Effector memory CD8-positive, alpha-beta T cell (primary cell): ENCODE measurements at places on chromosomes 4 and X.

DNA sequence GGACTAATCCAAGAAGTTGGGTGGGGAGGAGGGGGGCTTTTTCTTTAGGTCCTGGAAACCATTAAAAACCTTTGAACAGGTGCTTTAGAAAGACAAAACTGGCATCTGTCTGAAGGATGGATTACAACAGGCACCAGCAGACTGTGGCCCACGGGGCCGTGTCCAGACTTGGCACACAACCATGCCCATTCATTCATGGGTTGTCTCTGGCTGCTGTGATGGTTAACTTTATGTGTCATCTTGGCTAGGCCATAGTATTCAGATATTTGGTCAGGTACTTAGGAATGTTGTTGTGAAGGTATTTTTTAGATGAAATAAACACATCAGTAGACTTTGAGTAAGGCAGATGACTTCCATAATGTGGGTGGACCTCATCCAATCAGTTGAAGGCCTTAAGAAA is 45.5 kb downstream of the TBL1X start:
- no peak for DNase-seq

DNA sequence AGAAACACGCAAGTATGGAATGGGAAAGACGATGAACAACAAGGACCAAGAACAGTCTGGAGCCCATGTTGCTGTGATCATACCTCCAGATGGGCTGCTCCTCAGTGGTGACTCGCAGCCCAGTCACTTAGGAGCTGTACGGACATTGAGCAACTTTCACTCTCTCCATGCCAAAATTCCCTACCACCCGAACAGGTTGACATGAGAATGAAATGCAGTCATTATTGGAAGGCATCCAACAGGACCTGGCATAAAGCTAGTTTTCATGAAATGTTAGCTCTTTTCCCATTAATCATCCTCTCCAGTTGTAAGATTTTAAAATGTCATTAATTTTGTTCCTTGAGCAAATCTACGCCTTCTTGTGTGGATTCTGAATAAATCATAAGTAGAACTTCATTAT is 82.7 kb upstream of the GPM6B start:
- DNase-seq: no peak

DNA sequence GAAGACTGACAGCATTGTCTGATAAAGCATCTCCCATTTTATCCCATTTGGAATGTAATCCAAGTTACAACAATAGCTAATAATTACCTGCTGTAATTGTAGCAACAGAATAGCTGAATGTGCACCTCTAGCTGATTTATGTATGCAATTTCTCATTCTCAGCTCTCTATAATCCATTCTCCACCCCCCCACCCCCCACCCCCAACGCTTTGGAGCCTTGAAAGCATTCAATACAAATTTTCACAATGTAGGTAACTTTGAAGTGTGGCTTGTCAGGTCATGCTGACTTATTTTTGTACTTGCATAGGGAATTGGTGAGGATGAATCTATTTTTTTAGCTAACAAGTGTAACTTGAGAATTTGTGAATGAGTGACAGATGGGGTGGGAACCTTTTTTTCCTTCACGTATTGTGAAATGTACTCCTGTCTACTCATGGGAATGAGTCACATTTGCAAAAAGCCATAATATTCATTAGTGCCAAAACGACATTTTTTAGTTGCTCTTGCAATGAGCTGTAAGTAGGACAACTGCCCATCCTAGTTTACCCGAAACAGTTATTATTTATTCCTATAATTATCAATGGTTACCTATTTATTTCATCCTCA is 159.3 kb downstream of the PALLD start:
- no peak for DNase-seq

- DNase-seq: no peak
Measured at GRCh38 chr4:23097251-23097650, 404.5 kb downstream of the GBA3 start.

- DNase-seq: no peak
Measured at GRCh38 chr4:98572697-98573096, 85.7 kb downstream of the TSPAN5 start.

DNA sequence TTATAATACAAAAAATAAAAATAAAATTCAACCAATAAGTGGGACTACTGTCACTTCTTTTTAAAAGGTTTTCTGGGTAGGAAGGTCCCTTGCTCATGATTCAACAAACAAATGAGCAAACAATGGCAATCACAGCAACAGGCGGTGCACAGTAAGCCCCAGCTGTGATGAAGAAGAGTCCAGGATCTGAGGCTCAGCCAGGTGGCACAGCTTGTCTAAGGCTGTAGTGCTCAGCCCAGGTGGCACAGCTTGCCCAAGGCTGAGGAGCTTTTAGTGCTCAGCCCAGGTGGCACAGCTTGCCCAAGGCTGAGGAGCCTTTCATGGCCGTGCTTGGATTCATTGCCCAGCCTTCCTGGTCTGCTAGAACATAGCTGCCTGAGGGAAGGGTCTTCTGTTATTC is 75.0 kb downstream of the ZFYVE28 start:
- no peak for DNase-seq

DNA sequence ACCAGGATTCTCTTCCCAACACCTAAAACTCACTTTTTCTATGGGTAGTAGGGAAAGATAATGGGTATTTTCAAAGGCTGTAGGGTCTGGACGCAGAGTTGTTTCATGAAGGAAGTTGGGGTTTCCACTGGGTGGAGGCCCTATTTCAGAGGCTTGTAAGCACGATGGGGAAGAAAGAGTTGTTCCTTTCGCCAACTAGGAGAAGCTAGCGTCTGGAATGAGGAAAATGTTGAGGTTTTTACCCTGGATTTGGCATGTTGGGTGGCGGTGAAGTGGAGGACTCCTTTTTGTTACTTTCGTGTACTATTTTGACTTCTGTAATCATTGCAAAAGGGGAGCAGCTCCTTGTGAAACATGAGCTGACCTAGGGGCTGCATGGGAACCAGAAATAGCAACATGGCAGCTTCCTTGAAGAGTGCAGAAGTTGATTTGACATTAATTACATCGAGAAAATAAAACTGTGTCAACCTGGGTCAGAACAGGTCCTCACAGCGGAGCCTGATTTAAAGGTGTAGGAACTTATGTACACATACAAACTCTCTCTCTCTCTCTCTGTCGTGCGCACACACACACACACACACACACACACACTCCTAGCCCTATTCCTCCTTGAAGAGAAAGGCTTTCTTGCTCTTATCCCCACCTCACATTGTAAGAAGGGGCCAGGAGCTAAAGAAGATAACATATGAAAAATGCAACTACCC is 19.1 kb downstream of the VSIG4 start:
- DNase-seq: no peak

DNA sequence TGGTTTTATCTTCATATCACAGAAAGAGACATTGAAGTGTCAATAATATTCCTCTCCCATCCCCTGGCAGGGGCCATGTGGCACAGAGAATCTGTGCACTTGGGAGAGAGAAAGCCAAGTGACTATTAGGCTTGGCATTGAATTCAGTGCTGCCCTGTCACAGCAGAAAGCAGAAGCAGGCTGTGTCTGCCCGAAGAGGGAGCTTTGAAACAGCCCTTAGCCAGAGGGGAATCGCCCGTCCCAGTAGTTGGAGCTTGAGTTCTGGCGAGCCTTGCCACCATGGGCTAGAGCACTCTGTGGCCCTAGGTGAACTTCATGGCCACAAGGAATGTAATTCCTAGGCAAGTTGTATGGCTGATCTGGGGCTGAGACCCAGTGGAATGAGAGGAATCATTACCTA is 282.5 kb upstream of the PCDH10 start:
- no peak for DNase-seq

DNA sequence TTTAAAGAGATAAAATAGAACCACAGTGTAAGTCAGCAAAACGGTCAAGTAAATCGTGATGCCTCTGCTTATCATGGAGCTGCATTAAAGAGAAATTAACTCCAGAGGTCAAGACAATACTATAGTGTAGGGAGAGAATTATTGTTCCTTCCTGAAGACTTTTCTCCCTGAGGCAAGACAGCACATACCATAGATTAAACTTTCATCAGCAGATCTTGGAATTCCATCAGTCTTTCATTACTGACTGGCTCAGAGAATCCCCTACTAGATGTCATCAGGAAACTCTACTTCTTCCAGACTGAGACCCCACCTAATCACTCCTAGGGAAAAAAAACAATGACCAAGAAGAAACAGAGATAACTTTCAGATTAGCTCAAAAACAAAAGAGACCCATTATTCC is 131.3 kb downstream of the NSUN7 start:
- DNase-seq: no peak

DNA sequence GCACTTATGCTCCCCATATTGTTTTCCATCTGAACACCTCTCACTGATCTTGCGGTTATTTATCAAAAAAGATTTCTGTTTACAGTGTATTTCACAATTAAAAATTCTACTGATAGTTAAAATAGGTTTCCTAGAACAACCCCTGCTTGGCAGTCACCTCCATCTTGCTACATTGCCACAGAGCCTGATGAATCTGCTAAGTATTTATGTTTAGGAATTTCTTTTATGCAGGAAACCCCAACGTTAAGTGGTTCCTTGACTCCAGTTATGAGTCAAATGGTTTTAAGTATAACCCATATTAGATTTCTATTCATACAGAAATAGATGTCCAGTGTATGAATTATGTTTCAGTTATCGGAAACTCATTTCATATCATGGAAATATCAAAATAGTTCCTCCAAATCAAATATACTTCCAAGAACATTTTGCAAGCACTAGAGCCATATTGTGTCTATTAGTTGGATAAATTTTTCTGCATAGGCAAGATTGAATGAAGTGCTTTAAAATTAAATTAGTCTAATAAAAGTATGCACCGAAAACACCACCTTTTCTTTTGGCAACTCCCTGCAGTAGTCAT is 20.6 kb downstream of the GALNT7 start:
- no peak for DNase-seq

DNA sequence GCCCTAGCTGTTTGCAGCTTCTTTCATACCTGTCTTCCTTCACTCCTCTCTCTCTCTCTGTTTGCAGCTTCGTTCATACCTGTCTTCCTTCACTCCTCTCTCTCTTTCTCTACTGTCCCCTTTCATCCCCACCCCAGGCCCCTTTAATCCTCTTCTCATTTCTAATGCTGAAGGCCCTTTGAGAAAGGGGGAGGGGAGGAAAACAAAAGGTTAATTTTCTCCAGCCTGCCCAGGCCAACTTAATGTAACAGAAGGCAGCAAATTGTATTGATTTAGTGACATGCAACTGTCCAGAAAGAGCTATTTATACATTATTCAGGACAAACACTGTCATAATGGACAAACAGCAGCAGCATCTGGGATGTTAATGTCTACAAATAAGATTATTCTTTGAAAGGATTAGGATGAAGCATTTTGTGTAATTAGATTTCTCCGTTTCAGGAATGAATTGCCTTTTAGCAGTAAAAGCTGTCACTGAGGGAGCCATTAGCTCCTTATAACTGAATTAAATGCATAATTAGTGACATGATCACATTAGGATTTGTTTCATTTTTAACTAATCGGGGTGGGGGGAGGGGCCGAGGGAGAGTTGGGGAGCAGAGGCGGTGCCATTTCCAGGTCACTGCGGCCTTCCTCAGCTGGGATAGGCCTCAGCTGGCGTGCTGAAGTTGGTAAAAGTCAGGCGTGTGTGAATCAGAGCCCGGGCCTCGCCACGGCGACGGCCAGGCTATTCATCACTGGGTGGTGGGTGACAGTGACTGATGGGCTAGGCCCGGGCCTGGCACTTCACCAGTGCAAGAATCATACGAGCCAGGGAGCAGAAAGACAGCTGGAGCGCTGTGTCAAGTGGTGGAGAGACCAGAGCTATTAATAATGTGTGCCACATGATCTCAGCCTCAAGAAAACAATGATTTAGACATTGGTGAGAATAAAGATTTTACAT is 174.5 kb downstream of the NKX6-1 start:
- DNase-seq: no peak

DNA sequence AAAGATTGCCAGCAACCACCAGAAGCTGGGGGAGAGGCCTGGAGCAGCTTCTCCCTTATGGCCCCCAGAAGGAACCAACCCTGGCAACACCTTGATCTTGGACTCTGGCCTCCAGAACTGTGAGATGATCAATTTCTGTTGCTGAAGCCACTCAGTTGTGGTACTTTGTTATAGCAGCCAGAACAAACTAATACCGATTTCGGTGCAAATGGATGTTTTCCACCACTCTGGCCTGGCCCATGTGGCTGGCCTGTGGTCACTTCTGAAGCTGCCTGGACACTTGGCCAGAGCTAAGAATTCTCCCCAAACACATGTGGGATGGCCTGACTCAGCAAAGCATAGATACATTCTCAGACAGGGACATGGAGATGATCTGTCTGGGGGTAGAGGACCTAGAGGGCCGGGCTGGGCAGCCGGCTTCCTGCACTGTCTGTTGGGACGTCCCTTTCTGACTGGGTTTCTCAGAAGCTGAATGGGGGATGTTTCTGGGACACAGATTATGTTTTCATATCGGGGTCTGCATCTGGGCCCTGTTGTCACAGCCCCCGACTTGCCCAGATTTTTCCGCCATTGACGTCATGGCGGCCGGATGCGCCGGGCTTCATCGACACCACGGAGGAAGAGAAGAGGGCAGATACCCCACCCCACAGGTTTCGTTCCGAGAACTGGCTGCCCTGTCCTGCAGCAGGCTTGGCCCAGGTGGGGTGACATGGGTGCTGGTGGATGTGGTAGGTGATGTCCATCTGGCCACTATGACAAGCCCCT is 4.1 kb downstream of the FOXP3 start:
- DNase-seq: no peak

GRCh38 chr4:142160509-142160908 is 524.1 kb downstream of the IL15 start:
- DNase-seq: no peak

GRCh38 chr4:88045021-88045420 is 37.6 kb downstream of the PKD2 start:
- DNase-seq: no peak

DNA sequence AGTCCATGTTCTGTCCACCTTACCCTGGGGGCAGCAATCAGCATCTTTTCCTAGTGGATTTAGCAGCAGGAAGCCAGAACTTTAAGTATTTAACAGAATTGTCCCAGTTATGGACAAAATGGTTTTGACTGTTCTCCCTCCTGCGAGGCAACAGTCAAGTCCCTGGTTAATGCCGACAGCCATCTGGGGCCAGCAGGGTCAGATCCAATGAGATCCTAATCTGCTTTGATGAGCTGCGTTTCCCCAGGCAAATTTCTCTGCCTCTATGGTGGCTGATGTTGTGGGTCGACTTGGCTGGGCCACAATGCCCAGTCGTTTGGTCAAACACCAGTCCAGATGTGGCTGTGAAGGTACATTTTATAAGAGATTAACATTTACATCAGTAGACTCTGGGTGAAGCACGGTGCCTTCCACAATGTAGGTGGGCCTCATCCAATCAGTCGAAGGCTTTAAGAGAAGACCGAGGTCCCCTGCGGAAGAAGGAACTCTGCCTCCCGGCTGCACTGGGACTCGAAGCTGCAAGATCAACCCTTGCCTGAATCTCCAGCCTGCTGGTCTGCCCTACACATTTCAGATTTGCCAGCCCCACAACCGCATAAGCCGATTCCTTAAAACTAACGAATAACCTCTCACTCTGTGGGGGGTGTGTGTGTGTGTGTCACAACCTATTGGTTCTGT is 89.0 kb upstream of the C4orf50 start:
- DNase-seq: no peak

GRCh38 chrX:102846544-102847236 is 90.4 kb upstream of the RAB40AL start:
- no peak for DNase-seq

- DNase-seq: no peak
Measured at GRCh38 chr4:133145758-133146573, 3.1 kb upstream of the PCDH10 start.
